GM23338 (cell line): ENCODE measurements at places on chromosomes 3 and 15. TPM values are rescaled to one million over a fixed set of nuclear protein-coding genes. Genes with fewer than 3 reads are reported as not detected.

Gene ANKDD1A
- polyA plus RNA-seq: 5.8 and 6.7 TPM in 2 replicates

Gene LRRN1
- 76.4 and 85.7 TPM in 2 replicates for polyA plus RNA-seq

DNA sequence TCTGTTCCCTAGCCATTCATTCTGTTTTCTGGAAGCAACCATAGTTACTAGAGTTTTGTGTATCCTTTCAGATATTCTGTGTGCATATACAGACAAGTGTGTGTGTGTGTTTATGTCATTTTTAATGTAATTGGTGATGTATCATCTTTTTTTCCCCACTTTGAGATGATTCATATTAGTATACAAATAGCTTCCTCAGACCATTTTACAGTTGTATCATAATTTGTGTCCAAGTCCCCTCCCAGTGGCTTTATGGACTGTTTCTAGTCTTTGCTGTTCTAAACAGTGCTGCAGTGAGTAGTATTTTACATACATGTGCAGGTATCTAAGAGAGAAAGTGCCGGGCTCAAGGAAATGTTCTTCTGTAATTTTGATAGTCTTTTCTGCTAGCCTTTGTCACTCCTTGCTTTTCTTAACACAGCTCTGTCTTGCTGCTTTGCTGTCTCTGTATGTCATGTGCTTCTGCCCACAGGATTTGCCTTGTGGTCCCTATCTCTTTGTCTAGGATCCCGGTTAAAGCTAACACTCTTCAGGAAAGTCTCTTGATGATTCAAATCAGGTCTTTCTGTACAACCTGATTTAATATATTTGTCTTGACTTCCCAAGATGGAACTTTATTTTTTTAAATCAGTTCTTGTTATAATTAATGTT, 31.5 kb upstream of the FBXL22 start:
- no peak for DNase-seq

Gene SLC24A5
- 0.23 and 0.39 TPM in 2 replicates for polyA plus RNA-seq

Gene RTP1
- polyA plus RNA-seq: 5.4 and 6.3 TPM in 2 replicates

Gene DCBLD2
- polyA plus RNA-seq: 24.0 and 25.9 TPM in 2 replicates

Gene PAQR9
- polyA plus RNA-seq: 2.0 and 2.2 TPM in 2 replicates

GRCh38 chr3:44125882-44126281, 115.8 kb upstream of the TOPAZ1 start:
- DNase-seq: no peak

Gene CCDC80
- polyA plus RNA-seq: 6.0 and 6.7 TPM in 2 replicates

DNA sequence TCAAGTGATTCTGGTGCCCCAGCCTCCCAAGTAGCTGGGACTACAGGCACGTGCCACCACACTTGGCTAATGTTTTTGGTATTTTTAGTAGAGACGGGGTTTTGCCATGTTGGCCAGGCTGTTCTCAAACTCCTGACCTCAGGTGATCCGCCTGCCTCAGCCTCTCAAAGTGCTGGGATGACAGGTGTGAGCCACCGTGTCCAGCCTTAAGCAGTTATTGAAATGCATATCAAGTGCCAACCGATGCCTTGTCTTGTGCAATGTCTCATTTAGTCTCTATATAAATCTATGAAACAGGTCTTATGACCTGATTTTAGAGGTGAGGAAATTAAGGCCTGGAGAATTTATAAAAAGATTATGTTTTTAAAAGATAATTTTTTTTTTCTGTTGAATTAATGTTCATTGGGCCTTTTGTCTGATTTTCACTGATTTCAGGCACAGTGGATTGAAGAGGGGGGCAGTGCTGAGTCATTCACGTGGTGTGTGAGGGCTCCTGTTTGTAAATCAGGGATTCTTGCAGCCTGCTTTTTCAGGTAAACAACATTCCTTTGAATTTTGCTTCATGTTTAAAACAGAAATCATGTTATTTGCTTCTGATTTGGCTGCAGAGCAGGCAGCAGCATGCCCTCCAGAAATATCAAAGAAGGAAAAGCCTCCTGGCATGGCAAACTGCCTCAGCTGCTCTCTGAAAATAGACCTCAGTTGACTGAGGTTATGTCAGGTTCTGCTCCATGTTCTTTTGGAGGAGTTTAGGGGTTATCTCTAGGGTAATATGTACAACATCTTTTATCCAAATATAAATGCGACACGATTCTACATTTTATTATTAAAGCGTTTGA, 407.0 kb upstream of the RGMA start:
- peak; percentile 37 for DNase-seq

DNA sequence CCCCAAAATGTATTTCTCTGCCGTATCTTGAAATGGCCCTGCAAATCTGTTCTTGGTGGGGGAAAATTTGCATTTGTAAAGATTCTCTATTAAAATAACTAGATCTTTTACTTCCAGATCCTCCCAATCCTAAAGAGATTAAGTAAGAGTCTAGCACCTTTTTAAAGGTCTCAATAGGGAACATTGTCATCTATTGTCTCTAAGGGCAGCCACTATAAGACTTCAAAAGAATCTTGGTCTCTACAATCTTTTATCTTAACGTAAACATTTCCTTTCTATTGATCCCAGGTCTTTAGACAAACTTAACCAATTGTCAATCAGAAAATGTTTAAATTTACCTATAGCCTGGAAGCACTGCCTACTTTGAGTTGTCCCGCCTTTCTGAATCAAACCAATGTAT, 1313.3 kb downstream of the ROBO2 start:
- DNase-seq: no peak

DNA sequence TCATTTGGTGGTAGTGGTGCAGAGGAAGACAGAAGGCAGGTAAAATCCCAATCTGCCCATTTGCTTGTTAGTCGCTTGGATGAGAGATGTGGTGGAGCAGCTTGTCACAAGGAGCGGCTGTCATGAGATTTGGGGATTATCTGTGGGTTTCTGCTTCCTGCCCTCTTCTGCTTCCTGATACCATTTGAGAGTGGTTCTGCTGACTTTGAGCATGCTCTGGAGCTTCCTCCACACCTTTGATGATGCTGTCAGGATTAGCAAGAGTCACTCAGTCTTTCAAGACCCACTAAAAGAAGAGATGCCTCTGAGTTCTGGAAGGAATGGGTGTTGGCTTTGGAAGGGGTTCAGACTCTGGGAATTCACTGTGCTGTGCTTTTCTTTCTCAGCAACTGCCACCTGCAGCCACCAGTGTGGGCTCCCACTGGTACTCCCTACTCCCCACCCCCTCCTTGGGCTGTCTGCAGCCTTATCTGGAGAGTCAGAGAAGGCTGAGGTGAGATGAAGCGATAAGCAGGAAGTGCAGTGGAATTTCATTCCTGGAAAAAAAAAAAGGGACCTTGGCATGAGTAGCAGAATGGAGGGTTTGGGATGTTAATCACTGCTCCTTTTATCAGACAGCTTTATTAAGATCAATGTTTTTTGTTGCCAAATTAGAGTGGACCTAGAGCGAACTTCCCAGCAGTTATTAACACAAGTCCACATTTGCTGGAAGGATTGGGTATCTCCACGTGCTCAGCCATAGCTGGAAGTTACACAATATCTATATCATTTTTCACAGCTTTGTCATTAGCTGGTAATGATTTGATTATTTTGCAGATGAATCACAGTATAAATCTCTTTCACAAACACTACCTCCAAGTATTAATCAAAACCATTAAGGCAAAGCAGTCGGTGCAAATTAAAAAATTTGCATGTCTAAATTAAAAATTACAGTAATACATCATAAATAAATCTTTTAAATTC, 233.0 kb upstream of the SATB1 start:
- no peak for DNase-seq

GRCh38 chr3:181782306-181782954, 70.7 kb downstream of the SOX2 start:
- DNase-seq: peak; percentile 64

DNA sequence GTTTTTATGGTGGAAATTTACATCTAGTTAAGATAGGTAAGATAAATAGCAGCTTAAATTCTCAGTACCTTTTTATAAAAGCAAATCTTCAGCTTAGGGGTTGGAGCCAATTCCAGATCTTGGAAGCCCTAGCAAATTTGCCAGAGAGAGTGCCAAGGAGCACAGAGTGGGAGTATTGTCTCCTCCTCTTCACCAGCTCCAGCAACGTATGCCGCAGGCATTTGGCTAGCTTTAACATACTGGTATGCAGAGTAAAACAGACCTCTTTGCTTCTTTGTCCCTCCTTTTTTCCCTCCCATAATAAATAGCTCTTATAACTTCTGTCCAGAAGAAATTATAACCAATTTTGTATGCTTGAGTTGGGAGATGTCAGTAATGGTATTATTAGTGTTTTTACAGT, 140.4 kb downstream of the DIPK2A start:
- no peak for DNase-seq

Gene CMSS1
- polyA plus RNA-seq: 187 TPM in 2 replicates

DNA sequence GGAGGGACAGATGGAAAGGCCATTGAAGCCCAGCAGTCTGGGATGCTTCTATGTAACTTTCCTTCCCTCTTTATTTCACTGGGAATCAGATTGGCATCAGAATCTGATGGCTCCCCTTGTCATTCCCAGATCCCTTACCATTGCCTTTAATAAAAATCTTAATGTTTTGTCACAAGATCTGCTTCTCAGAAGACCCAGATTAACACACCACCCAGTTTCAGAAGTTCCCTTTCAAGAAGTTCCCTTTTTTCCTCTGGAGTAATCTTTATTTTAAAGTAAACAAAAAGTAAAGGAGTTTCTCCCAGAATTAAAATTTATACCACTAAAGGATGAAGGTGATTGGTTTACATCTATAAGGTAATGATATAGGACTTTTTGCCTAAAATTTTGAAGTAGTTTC, 76.4 kb downstream of the UBR1 start:
- no peak for DNase-seq

- DNase-seq: no peak
Observed at GRCh38 chr3:101884776-101885175, 35.5 kb downstream of the NFKBIZ start.

GRCh38 chr3:15606434-15606891, 4.9 kb downstream of the BTD start:
- DNase-seq: no peak

GRCh38 chr3:50627407-50628051, 10.6 kb downstream of the MAPKAPK3 start:
- peak; percentile 83 for DNase-seq

DNA sequence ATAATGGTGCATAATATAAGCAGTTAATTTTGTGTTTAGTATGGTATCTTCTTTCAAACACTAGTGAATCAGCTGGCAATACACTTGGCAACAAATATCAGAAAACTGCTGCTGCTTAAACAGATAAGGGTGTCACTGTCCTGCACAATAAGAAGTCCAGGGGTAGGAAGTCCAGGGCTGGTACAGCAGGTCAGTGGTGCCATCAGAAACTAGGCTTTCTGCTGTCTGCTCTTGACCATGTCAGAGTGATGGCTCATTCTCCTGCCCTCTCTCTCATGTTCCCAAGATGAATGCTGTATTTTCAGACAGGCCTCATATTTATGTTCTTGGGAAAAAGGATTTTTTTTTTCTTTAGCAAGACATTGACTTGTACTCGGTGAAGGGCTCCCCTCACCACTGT, 9.2 kb upstream of the GRK7 start:
- DNase-seq: no peak

DNA sequence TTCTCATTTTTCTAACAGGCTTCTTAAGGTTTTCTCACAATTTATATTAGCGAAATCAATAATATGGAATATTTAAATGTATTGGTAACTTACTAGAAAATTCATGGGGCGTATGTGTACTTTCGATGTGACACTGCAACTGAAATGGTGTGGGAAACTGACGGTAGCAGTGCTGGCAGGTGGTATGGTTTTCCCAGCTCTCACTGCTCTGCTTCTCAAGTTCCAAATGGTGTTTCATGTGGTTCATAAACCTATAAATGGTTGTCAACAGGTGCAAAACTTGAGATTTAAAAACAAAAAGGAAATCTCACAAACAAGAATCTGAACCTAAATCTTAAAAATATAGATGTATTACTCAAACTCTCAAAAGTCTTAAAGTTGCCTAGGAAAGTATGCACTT, 54.7 kb downstream of the ZNF280D start:
- DNase-seq: no peak

DNA sequence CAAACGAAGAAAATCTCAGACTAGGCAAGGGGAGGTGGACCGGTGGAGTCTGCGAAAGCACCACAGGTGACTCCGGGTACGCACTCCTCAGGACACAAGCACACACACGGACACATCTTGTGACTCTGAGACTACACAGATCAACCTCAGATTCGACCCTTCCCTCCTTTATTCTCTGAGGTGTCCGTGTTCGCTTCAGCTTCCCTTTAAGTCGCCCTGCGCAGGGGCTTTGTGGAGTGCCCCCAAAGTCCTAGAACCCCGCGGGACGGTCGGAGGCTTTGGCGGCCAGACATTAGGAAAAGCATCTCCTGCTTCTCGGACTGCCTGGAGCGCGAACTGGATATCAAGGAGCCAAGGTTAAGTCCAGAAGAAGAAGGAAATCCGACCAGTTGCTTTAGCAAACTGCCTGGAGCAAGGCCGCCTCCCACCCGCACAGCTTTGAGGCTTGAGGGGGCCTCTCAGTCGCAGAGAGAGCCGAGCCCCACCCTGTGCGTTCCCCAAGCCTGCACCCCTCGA, 730 bp downstream of the DGKG start:
- peak; percentile 33 for DNase-seq

Gene OR5K2
- polyA plus RNA-seq: not detected in 2 replicates

- no peak for DNase-seq
Observed at GRCh38 chr15:57220205-57220604, 156.1 kb upstream of the CGNL1 start.

GRCh38 chr3:39025222-39025970, 26.3 kb downstream of the SCN11A start:
- no peak for DNase-seq

GRCh38 chr3:73927203-73927570, 302.4 kb upstream of the PDZRN3 start:
- DNase-seq: no peak

GRCh38 chr3:185715091-185715490, 109.8 kb downstream of the IGF2BP2 start:
- peak; percentile 94 for DNase-seq

- DNase-seq: no peak
Observed at GRCh38 chr3:140180603-140181002, 245.6 kb downstream of the CLSTN2 start.

Gene SEMA3B
- polyA plus RNA-seq: 3.0 and 3.3 TPM in 2 replicates

DNA sequence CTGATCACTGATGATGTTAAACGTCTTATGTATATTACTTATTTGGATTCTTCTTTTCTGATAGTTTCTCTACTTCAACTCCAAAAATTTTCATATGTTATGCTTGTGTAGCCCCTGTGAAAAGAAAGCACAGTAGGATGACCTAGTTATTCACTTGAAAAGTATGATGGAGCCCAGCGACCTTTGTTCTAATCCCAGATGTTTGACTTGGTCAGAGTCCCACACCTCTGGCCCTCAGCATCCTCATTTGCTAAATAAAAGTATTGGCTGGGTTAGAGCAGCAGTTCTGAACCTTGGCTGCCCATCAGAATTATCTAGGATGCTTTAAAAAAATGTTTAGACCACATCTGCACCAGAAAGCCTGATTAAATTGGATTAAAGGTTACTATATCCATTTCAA, 173.7 kb downstream of the ATG7 start:
- no peak for DNase-seq

DNA sequence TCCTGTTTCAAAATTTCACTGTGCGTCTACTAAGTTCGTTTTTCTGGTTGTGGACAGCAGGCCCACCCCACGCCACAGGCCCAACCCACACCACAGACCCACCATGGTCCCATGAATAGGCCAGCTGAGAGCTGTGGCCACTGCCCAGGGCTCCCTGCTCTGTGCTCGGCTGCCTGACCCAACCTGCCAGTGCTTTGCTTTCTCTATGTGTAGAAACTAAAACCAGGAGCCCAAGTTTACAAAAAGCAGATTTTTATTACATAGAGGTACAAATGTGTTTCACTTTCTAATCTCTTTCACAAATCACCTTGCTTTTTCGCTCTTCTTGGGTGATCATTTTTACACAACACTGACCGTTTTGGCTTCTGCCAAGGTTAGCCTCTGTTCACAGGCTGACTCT, 69.1 kb downstream of the HERC2 start:
- no peak for DNase-seq

Gene EPHA6
- polyA plus RNA-seq: 0.35 and 0.37 TPM in 2 replicates
